NCI-H1105 treated with DMSO at 0.1 percent for 48 hours (cell line): ENCODE measurements at places on chromosomes 11 and 22.

- no peak for DNase-seq
These were observed 128.0 kb downstream of the MICAL2 start for GRCh38 chr11:12238420-12238819.

GRCh38 chr11:17294033-17294432, 17.5 kb downstream of the NUCB2 start:
- DNase-seq = no peak

- no peak for DNase-seq
These were observed 4.7 kb downstream of the LRRC10B start for GRCh38 chr11:61513143-61513765.

DNA sequence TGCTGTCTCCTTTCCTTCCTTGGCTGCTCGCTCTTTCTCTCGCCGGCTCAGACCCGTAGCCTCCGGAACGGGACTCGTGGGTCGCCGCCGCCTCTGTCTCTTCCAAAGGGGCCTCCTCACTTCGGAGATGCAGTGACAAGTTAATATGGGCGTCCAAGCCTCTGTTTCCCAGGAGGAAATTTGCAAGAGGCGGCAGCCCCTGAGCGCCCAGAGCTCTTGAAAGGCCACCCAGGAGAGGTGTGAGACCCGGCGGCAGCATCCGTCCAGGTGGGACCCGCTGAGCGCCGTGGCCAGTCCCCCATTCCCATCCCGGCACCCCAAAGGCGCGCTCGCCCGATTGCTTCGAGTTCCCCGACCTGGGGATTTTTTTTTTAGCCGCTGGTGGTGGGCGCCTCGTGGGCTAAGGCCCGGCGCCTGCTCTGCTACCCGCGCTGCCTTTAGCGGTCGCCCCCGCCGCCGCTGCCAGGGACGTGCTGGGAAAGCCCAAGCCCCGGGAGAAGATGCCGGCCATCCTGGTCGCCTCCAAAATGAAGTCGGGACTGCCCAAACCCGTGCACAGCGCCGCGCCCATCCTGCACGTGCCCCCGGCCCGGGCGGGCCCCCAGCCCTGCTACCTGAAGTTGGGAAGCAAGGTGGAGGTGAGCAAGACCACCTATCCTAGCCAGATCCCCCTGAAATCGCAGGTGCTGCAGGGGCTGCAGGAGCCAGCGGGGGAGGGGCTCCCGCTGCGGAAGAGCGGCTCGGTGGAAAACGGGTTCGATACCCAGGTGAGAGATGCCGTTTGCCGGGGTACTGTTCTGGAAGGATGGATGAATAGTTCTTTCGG, 772 bp downstream of the NAV2 start:
- peak; percentile 37 for DNase-seq

- no peak for DNase-seq
These were observed 36.8 kb upstream of the APOA1 start for GRCh38 chr11:116874251-116874650.

GRCh38 chr11:18471995-18472394, 16.3 kb downstream of the LDHAL6A start:
- no peak for DNase-seq

DNA sequence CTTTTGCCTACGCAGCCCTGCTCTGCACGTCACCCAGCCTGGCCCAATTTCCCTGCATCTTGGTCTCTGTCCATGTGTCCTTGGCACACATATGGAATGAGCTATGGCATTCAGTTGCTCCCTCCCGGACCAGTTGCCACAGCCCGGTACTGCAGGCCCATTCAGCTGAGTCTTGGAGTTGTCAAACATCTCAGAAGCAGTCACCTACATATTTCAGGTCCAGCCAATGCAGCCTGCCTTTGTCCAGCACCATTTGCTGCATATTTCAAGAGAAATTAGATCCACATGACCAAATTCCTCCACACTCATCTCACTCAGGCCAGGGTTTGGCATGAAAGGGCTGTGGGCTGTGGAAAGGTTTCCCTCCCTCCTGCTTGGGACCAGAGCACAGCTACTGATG, 76.8 kb downstream of the MN1 start:
- no peak for DNase-seq

DNA sequence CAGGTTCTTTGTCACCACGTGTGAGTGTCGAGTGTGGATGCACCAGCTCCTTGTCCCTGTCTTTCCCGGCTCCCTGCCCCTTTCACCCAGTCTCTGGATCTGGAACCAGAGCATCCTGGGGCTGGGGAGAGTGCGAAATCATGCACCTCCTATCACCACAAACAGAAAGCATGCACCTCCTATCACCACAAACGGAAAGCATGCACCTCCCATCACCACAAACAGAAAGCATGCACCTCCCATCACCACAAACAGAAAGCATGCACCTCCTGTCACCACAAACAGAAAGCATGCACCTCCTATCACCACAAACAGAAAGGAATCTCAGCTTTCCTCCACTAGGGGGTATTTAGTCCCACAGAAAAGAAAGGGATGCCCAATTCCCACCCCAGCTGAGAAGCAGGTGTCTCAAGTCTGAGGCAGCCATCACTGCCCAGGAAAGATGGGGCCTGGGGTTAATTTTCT, 5.9 kb upstream of the GLB1L3 start:
- DNase-seq = peak; percentile 59

DNA sequence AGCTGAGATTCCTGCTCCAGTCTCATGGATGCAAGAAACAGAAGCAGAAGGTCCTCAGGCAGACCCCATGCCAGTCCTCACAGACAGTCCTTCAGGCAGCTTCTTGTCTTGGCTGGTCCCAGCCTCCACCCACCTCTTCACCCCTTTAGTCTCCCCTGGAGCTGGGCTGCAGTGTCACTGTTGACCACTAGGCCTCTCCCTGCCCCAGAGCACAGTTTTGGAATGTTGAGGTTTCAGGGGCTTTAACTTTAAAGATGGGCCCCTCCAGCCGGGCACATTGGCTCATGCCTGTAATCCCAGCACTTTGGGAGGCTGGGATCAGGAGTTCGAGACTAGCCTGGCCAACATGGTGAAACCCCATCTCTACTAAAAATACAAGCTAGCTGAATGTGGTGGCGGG, 39.5 kb upstream of the GCAT start:
- no peak for DNase-seq

- DNase-seq = no peak
These were observed 611.6 kb downstream of the INSC start for GRCh38 chr11:15726221-15726746.

- DNase-seq = peak; percentile 76
These were observed 13.3 kb upstream of the IL10RA start for GRCh38 chr11:117972629-117973502.

GRCh38 chr11:15258433-15259165, 143.9 kb downstream of the INSC start:
- DNase-seq = peak; percentile 77

DNA sequence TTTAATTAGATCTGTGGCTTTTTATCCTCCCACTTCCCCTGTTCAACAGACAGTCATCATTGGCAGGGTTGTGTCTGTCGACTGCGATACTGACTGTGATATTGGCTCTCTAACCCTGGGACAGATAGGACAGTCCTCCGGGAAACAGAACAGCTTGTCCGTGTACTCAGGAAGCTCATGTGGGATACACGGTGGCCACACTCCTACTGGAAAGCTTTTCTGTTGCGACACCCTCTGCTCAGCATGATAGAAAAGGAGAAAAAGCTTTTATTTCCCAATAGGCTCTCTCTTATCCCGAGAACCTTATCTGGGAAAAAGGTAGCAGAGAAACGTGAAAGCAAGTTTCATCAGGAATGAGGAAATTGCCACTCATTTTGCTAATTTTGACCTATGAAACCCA, 60.4 kb upstream of the HSPA8 start:
- DNase-seq = no peak

GRCh38 chr22:22687638-22688500, 43.5 kb downstream of the GGTLC2 start:
- peak; percentile 34 for DNase-seq

GRCh38 chr11:14803846-14804245, 88.2 kb downstream of the CYP2R1 start:
- no peak for DNase-seq

GRCh38 chr11:27619039-27619574, 81.1 kb downstream of the BDNF start:
- DNase-seq = no peak

GRCh38 chr22:38540701-38541100, 29.3 kb downstream of the DMC1 start:
- no peak for DNase-seq

DNA sequence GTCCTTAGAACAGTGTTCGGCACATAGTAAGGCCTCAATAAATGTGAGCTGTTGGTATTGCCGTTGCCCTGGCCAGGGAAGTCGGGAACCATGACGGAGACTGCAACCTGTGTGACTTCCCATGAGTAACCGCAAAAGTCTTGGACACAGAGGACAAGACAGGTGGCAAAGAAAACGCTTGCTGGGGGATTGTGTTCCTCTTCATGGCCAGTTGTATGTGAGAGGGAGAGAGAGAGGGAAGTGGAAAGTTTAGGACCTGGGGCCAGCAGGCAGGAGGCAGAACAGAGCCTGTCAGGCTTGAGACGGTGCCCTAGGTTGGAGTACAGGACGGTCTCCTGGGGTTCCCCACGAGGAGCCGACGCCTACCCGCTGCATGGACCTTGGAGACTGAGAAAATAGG, 90.2 kb downstream of the CEP164 start:
- DNase-seq = no peak

DNA sequence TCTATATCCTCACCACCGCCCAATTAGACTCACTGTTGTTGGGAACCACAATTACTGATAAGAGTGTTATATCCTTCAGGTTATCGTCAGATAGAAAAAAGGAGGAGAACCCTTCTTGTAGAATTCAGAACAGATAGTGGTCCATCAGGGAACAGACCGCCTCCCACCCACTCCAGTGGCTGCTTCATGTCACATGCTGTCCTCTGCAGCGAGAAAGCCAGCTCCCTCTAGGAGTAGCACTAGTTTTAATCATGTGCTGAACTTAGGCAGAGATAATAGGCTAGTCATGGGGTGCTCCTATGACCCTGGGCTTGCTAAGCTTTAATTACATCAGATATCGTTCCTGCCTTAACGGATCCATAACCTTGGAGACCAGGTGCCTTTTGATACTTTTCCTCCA, 51.5 kb upstream of the RAB1B start:
- DNase-seq = no peak

DNA sequence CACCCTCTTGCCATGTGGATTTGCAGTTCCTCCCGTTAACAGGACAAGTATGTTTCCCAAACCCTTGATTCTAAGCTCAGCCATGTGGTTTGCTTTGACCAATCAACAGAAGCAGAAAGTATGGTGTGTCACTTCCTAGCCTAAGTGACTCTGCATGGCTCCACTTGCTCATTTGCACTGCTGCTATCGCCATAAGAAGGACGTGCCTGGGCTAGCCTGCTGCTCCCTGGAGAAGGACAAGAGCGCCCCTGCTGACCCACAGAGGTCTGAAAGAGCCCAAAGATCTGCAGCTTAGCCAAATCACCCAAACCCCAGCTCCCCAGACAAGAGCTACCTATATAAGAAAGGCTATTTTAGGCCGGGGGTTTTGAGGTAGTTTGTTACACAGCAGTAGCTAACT, 18.0 kb downstream of the TBRG1 start:
- DNase-seq = no peak

DNA sequence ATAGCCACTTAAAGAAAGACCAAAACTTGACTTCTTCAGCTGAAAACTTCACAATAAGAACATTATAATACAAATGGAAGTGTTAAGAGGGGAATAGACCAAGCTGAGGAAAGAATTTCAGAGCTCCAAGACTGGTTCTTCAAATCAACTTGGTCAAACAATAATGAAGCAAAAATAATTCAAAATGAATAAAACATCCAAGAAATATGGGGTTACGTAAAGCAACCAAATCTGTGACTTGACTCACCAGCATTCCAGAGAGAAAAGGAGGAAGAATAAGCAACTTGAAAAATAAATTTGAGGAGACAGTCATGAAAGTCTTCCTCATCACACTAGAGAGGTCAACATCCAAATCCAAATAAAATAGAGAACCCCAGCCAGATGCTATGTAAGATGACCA, 31.4 kb downstream of the XKR3 start:
- no peak for DNase-seq

GRCh38 chr22:50252082-50253045, 1.3 kb upstream of the HDAC10 start:
- DNase-seq = peak; percentile 39

DNA sequence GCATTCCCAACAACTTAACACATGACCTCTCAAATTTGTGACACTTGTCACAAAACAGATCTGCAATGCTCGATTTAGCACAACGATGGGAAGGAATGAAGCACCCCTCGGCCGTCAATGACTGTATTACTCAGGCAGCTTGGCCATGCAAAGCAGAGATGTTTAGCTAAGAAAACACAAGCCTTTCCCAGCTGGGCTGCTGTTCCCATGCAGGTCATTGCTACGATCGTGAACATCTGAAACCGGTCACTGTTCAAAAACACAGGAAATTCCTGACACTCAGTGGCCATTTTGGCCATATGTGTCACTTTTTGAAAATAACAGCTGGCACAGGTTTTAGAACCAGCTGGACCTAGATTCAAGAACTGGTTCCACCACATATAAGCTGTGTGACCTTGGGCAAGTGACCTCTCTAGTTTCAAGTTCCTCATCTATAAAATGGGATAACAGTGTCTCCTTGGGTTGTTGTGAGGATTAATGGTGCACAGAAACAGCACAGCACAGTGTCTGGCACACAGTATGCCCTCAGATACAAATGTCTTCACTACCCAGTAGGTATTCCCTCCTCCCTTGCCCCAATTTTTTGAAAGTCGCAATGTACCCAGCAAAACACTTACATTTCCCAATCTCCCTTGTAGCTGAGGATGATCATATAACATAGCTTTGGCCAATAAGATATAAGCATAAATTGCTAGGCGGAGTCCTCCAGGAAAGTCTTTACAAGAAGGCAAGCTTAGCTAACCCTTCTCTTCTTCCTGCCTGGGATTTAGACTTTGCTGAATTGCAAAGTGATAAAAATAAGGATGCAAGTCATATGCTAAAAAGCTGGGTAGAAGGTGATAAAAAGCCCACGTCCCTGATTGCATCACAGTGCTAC, 93.1 kb downstream of the C11orf58 start:
- DNase-seq = no peak

DNA sequence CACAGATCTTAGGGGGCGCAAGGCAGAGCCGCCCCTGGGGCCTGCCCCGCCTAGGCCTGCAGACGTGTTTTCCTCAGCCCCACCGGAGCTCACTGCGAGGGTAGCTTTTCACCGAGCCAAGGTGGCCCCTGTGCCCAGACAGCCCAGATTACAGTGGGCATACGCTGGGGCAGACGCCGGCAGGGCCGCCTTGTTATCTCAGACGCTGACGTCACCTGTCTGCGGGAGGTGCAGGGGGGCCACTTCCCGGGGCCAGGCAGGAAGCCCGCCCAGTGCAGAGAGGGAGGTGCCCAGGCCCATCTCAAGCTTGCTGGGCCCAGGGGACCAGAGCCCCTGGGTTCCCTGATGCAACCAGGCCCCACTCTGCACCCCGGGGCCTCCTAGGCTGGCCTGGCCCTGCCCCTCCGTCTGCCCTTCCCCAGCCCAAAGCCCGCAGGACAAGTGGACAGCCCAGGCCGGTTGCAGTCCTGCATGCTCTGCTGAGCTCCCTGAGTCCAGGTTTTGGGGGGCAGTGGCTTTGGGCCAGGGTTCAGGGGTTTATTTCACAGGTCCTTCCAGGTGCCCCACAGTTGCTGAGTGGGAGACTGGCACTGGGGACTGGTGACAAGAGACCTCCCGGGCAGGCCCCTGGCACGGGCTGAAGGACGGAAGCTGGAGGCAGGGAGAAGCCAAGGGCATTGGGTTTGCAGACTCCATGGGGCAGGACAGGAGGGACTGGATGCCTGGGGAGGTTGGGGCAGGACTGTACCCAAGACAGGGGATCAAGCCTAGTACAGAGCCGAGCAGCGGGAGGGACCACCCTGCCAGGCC, 38.6 kb downstream of the IGF2 start:
- DNase-seq = no peak

- no peak for DNase-seq
These were observed 49.1 kb downstream of the KIRREL3 start for GRCh38 chr11:126951465-126951864.
